ENCODE measurements at places on chromosomes 16 and 17.

- no peak for DNase-seq
These were observed 2.5 kb downstream of the ALOX15B start for GRCh38 chr17:8041249-8041928.

- DNase-seq, result no peak
These were observed 13.0 kb downstream of the UNC45B start for GRCh38 chr17:35160354-35161201.

DNA sequence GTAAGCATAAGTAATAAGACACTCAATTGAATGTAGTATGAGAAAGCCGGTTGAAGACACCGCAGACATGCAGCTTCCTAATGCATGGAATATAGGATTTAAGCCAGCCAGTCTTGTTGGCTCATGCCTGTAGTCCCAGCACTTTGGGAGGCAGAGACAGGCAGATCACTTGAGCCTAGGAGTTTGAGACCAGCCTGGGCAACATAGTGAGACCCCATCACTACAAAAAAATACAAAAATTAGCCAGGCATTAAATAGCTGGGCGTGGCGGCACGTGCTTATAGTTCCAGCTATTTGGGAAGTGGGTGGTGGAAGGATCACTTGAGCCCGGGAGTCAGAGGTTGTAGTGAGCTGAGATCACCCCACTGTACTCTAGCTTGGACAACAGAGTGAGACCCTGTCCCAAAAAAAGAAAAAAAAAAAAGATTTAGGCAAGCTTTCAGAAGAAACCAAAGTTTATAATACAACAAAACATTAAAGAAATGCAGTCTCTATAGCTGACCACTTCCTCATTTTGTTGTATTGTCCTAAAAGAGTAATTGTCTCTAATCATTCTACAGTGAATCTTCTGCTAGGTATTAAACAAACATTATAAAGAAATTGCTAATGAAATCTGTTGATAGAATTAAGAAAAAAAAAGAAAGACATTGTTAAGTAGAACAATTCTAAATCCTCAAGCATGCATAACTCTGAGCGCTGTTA is 68.6 kb upstream of the KIFC3 start:
- DNase-seq, result no peak

- no peak for DNase-seq
These were observed 9.5 kb upstream of the TEKT3 start for GRCh38 chr17:15350777-15351477.

DNA sequence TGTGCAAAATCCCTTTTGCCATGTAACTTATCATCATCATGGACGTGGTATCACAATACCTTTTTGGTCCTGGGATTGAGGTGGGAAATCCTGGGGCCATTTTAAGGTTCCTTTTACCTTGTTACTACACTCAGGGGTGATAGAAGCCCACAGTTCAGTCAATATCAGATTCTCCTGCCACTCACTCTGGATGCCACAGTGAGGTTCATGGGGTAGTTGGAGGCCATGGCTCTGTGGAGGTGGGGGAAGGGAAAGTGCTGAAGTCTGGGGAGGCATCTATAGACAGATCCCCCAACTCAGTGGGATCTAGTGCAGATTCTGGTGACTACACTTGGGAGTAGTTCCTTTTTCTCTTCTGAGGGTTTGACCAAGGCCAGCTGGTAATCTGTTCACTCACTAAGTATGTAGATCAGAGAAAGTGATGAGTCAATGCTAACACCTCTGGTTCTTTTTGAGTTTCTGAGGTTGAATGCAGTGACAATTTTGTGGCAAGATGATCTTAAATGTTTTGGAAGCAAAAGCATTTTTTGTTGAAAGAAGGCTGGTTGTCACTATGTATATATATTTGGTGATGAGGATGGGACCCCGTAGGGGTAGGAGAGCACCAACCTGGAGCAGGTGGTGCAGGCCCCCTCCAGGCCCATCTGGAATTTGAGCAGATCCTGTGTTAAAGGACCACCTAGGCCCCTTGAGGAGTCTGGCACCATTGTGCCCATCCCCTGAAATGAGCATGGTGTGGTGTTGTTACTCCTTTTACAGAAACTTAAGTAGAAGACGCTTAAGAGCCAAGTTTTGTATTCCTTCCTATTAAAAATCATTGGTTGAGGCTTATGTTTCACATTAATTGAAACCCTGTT is 18.8 kb upstream of the IRF8 start:
- no peak for DNase-seq

DNA sequence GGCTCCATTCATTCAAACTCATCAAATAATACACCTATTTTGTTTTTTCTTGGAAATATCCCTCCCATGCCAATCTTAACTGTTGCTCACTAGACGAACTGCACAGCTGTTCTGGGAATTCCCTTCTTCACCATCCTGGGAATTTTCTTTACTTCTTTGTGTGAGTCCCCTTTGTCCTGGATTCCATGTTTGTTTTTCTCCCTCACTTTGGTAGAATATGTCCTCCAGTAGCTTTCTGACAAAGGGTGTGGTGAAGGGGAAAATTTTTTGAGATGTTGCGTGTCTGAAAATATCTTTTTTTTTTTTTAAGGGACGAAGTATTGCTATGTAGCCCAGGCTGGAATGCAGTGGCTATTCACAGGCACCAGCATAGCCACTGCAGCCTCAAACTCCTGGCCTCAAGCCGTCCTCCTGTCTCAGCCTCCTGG is 17.2 kb upstream of the UTP6 start:
- no peak for DNase-seq

DNA sequence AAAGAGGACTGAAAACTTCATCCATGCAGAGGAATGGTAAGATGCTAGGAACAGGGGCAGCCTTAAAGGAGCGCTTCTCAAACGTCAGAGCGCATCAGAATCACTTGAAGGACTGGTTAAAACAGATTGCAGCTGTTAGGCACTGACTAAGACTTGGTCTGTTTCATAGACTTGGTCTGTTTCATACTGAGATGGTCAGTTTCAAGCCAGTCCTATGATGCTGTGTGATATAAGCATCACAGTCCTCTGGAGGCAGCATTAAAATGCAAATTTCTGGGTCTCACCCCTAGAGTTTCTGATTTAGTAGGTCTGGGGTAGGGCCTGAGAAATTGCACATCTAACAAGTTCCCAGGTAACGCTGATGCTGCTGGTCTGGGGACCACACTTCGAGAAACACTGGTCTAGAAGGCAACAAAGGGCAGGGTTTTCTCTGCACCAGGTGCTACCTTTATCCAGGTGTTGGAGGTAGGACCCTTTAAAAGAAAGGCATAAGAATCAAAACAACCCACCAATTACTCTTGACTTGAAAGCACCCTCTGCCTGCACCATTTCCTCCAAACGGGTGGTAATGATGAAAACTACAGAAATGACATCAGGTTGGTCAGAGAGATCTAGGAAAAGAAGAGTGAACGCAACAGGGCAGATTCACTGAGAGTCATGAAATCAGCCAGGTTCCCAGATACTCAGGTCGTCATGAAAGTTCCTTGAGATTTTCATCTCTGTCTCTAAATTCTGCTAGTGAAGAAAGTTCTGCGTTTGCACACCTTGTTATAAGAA is 95.0 kb upstream of the RCVRN start:
- DNase-seq, result no peak

DNA sequence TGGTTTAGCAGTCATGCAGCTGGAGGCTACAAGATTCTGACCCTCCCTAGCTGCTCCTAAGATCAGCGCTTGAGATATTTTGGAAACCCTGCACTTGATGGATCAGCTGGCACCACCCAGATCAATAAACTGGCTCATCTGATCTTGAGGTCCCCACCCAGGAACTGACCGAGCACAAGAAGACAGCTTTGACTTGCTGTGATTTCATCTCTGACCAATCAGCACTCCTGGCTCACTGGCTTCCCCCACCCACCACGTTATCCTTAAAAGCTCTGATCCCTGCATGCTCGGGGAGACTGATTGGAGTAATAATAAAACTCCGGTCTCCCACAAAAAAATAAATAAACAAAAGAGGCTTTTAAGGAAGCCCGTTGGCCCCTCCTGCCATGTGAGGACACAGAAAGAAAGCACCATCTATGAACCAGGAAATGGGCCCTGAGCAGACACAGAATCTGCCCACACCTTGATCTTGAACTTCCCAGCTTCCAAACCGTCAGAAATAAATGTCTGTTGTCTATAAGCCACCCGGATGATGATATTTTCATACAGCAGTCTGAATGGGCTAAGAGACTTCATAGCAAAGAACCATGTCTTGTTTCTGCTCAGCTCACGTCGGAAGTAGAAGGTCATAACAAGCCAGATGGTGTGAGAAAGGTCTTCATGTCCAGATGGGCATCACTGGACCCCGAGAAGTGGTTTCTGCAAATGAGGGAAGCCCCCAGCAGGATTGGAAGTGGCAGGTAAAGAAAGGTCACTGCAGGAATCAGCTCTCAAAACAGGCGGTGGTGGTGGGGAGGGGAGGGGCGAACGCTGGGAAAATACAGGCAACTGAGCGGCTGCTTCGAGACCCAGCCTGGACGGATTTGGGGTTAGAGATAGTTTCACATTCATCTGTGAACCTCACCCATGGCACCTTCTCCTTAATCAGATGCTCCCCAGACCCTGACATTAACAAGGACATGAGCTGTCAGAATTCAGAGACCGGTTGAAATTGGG is 19.8 kb upstream of the RPH3AL start:
- DNase-seq, result no peak

- DNase-seq, result no peak
These were observed 179.8 kb downstream of the KATNIP start for GRCh38 chr16:27729516-27730304.

GRCh38 chr16:78562111-78562510 is 462.7 kb downstream of the WWOX start:
- no peak for DNase-seq

- no peak for DNase-seq
These were observed 139.0 kb upstream of the HS3ST3A1 start for GRCh38 chr17:13740686-13741085.

GRCh38 chr17:37147301-37147812 is 198.6 kb downstream of the AATF start:
- DNase-seq, result no peak

GRCh38 chr17:34259146-34259545 is 4.1 kb downstream of the CCL2 start:
- no peak for DNase-seq

GRCh38 chr17:81217491-81217890 is 5.3 kb downstream of the CEP131 start:
- no peak for DNase-seq

GRCh38 chr16:4391631-4392381 is 20.2 kb downstream of the VASN start:
- no peak for DNase-seq

DNA sequence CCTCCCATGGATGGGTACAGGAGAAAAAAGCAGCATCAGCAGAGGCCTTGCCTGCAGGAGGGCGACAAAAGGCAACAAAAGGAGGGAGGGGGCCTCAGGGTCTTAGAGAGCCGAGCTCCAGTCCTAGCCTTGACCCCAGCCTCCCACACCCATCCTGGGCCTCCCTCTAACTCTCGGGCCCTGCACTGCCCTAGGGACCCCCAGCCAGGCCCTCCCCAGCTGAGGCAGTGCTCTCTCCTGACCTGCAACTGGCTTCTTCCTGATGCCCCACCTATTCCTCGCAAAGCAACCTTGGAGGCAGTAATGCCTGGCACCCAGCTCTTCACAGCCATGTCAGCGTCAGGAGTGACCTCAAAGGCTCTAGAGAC is 15.2 kb upstream of the SRRM2 start:
- no peak for DNase-seq
